ENCODE measurements at places on chromosomes 12 and 14. TPM values are rescaled to one million over a fixed set of nuclear protein-coding genes. Genes with fewer than 3 reads are reported as not detected.

DNA sequence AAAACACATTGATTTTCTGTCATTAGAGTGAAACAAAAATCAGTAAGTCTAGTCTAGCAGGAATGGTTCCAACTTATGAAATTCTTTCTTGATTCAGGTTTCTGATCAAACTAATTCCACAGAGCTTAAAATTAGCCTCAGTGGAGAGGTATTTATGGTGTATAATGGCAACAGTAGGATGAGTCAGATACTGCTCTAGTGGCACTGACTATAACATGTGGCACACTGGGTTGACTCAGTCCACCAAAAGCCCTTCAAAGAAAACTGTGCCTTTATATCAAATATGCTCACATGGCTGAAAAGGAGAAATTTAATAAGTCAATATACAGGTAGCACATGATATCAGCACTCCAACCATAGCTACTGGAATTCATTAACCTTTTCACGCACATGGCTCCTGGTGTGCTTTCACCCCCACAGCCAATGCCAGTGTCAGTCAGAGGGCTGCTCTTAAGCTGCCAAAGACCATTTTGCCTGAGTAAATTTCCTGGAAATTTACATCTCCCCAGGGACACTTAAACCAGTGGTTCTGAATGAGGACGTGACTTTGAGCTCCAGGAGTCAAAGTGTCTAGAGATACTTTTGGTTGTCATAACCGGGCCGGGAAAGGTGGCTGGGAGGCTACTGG lies 21.7 kb upstream of the CATSPERB start:
- no peak for DNase-seq
- no peak overlapping the region for H3K27ac ChIP-seq
- no peaks in the 10 kb centered on the region for H3K4me1 ChIP-seq

- H3K27ac ChIP-seq, result no peak overlapping the region
- no peaks in the 10 kb centered on the region for H3K4me1 ChIP-seq
- no peaks in the 10 kb centered on the region for H3K36me3 ChIP-seq
- no peaks in the 10 kb centered on the region for H3K27me3 ChIP-seq
These were observed 593.0 kb downstream of the VRK1 start for GRCh38 chr14:97390096-97390724.

DNA sequence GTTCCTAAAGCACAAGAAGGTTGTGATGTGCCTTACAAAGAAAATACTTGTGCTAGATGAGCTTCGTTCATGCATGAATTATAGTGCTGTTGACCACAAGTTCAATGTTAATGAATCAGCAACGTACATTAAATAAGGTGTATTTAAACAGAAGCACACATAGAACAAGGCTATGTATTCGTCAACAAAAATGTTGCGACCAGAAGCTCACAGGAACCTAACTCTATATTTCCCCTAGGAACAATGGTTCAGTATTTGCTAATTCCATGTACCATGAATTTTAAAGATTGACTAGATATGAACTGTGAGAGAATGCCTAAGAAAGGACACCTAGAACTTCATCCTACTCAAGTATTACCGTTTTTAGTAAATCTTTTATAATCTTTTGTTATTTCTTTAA lies 149.6 kb downstream of the ITPR2 start:
- H3K4me3 ChIP-seq, result no peak overlapping the region
- peaks cover 3% of the 10 kb centered on the region for H3K4me1 ChIP-seq
- no peak for DNase-seq
- no peaks in the 10 kb centered on the region for H3K36me3 ChIP-seq
- no peaks in the 10 kb centered on the region for H3K27me3 ChIP-seq

GRCh38 chr14:91267965-91268437 lies 23.5 kb upstream of the GPR68 start:
- DNase-seq, result no peak
- H3K4me3 ChIP-seq, result no peak overlapping the region
- H3K27ac ChIP-seq, result no peak overlapping the region
- H3K4me1 ChIP-seq, result peaks cover 6% of the 10 kb centered on the region

Gene PLCZ1
- not detected for total RNA-seq

All from fibroblast of lung (primary cell).